ENCODE measurements at places on chromosomes 13 and 19.
A peak's percentile ranks its signal among the peaks of the same experiment; 100 is the strongest.

GRCh38 chr13:30142486-30143211 is 164.7 kb downstream of the KATNAL1 start:
- no peak for DNase-seq

- no peak for DNase-seq
These were observed 7.1 kb downstream of the ZC3H13 start for GRCh38 chr13:46045424-46045823.

DNA sequence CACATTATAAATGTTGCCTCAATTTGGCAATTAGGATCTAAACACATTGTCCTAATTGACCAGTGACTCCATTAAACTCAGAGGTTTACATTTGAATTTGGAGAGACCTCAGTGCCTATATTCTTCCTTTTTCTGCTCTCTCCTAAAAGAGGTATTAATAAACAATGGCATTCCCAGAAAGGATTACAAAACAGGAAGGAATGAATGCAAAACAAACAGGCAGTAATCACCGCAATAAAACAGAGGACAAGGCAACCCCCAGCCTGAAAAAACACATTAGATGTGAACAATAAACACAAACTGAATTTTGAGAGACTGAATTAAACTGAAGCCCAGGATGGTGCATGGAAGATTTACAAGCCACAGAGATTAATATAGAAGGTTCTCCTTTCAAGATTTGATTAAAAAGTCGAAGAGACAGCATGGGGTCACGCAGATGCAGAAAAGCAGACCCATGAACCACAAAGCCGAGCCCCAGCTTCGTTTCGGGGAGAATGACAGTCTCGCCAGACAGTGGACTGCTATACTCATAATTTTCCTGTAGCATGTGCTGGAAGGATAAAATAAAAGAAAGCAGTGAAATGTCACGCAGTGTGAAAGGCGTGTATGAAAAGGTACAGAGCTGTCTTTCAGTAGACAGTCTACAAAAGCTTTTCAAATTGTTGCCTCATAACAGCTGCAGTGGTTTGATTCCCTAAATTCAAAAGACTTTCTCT is 503.0 kb downstream of the LIG4 start:
- DNase-seq, result no peak

DNA sequence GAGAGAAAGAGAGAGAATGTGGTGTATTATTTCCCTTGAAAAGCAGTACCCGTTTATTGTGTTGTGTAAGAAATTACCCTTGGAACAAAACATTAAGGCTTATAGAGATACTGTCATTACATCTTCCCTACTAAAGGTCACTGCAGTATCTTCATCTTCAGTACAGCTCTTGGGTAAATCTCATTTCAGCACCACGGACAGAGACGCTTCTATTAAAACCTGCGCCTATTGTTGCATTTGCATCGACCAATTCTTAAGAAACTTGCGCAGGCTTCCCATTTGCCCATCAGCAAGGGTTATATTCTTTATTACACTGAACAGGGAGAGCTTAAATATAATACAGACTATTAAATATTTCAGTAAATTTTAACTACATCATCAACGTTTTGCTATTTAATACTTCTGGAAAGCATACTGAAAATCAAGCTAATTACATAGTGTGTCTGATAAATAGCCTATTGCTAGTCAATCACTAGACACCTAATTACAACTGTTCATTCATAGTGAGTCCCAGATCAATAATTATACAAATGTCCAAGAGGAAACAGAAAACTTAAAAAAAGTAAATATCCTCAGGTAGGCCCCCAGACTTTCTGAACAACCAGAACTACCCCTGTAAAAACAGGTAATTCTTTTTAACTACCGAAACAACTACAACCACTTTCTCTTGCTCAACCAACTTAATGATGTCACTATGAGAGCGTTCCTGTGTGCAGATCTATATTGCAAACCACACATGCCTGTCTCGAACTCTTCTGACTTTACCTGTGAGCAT is 350.6 kb downstream of the LIG4 start:
- DNase-seq, result peak; percentile 45

DNA sequence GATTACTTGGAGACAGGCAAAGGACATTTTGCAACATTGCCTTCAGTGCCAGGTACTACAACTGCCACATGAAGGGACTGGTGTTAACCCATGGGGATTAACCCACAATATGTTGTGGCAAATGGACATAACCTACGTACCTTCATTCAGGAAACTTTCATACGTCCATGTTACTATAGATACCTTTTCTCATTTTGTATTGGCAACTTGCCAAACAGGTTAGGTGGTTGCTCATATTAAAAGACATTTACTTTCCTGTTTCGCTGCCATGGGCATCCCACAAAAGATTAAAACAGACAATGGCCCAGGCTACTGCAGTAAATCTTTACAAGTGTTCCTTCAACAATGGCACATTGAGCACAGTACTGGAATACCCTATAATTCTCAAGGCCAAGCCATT is 925.3 kb downstream of the SLITRK6 start:
- no peak for DNase-seq

DNA sequence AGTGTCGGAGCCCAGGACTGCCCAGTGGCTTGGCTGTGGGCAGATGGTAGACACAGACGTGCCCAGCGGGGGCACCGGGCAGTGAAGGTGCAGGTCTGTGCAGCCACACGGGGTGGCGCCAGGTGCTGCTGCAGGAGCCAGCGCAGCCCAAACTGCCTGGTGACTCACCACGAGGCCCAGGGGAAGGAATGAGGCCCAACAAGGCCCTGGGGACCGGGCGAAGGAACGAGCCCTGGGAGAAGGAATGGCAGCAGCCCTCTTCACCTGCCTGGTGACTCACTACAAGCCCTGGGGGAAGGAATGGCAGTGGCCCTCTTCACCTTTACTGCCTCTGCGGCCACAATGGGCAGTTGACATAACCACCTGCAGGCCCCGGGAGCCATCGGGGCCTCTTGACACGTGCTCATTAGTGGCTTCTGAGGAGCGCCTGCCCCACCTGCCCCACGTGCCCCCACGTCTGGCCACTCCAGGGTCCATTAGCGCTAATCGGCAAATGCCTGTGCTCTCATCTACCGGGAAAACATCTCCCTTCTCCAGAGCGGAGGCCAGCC is 9.3 kb downstream of the MED16 start:
- no peak for DNase-seq

DNA sequence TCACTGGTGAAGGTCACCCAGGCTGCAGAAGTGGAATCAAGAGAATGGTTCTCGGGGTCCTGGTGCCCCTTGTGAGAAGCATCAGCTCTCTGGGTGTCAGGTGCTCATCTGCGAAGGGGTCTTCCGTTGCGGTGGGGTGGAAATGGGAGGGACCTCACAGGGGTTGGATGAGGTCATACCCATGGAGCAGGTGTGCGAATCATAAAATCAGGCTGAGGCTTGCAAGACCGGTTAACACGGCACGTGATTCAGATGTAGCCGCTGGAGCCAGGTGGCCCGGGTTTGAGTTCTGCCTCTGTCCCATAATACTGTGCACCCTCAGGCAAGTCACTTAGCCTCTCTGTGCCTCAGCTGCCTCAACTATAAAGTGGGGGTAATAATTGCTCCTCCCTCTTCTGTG is 3.9 kb upstream of the KLK15 start:
- no peak for DNase-seq

- DNase-seq, result no peak
These were observed 46.2 kb downstream of the RNASEH2B start for GRCh38 chr13:50955798-50956197.

DNA sequence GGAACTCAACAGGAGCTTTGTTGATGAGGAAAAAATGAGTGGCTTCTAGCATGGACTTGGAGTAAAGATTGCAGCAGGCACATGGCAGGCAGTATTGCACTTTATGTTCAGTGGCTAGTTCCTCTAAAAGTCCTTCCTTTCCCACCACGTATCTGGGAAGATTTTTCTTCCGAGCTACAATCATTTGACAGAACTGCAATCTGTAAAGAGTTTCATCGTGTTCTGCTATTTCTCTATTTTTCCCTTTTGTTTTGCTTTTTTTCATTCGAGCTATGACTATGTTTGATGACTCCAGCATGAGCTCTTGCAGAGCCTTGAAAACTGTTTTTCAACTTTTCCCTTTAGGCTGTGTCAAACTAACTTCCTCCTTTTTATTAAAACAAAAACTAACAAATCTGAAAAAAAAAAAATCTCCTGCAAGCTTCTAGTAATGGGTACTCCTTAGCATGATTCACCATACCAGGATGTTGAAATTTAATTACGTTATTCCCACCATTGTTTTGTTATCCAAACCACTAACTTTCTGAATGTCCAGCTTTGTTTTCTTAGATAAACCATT is 12.3 kb downstream of the CLDN10 start:
- DNase-seq, result no peak

All from GM13977 (cell line).